ENCODE measurements at places on chromosomes 1 and 21.

- peaks cover 13% of the 10 kb centered on the region for H3K4me1 ChIP-seq
- H3K4me3 ChIP-seq, result no peak overlapping the region
- no peaks in the 10 kb centered on the region for H3K36me3 ChIP-seq
These were observed 6.4 kb downstream of the RORC start for GRCh38 chr1:151825204-151825603.

GRCh38 chr1:13487143-13487868 lies 26.5 kb downstream of the LRRC38 start:
- H3K36me3 ChIP-seq, result no peaks in the 10 kb centered on the region
- H3K4me3 ChIP-seq, result no peak overlapping the region
- no peaks in the 10 kb centered on the region for H3K4me1 ChIP-seq
- H3K27ac ChIP-seq, result no peak overlapping the region

GRCh38 chr1:3645666-3646355 lies 4.1 kb downstream of the WRAP73 start:
- H3K27ac ChIP-seq, result no peak overlapping the region
- H3K36me3 ChIP-seq, result peaks cover 37% of the 10 kb centered on the region
- peaks cover 7% of the 10 kb centered on the region for H3K4me1 ChIP-seq
- H3K4me3 ChIP-seq, result no peak overlapping the region
- no peak for DNase-seq
- peaks cover 8% of the 10 kb centered on the region for H3K27me3 ChIP-seq

DNA sequence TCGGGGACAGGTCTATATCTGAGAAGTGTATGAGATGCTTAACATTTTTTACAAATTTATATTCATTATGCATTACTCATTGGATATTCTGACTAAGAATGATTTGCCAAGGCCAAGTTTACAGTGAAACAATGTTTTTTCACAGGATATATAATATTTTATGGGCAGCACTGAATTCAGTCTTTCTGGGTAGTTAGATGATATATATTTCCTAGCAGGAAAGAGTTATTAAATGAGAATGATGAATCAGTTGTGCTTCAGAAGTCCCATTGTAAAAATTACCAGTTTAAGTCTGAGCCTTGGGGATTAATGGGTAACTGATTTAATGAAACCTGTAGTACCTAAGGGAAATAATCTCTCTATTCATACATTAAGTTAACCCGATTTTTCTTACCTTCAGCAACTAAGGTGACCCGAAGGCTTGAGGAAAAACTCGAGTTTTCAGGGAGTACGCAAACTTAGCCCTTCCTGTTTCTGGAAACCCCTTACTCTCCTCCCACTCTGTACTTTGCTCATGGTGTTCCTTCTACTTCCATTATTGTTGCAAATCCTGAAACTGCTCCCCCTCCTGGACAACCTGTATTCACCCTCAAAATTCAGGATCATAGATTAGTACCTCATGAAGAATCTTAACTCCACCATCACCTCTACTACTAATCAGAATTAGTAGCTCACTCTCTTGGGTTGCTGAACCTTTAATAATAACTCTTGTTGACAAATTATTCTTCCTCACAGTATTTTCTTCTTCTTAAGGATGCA lies 135.1 kb downstream of the AK5 start:
- H3K27ac ChIP-seq, result no peak overlapping the region
- H3K4me1 ChIP-seq, result no peaks in the 10 kb centered on the region
- H3K27me3 ChIP-seq, result no peaks in the 10 kb centered on the region

- peaks cover 25% of the 10 kb centered on the region for H3K4me1 ChIP-seq
- no peaks in the 10 kb centered on the region for H3K36me3 ChIP-seq
- H3K4me3 ChIP-seq, result no peak overlapping the region
These were observed 4.9 kb upstream of the SHISA4 start for GRCh38 chr1:201883786-201884185.

DNA sequence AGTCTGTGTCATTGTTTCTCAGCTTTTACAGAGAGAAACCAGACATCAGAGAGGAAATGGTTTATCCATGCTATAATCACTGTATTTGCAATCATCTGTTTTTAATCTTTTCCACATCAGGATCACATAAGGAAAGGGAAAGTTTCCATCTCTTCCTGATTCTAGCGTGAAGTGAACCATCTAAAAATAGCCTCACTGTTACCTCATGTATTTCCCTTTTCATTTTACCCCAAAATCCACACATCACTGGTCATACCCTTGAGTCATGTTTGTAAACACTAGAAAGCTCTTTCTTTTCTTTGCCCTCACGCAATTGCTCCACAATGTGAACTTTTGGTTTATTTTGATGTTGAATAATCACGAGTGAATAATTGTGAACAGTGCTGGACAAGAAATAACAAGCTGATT lies 146.0 kb downstream of the PLA2G4A start:
- no peak overlapping the region for H3K4me3 ChIP-seq
- no peak for DNase-seq
- H3K36me3 ChIP-seq, result no peaks in the 10 kb centered on the region

DNA sequence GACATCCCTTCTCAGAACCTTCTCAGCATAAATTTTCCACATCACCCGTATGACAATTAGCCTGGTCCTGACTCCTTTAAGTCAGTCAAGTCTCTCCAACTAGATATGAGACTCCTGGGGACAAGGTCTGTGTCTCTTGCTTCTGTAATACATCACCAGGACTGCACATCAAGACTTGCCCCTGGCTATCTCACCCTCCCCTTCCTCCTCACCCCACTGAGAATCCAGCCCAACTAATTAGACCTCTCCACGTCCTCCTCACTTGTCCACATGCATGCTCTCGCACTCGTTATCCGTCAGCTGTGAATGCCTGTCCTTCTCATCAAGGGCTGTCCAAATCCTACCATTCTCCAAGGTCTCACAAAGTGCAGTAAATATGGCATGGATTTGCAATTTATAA lies 542.8 kb downstream of the PTPRU start:
- no peak for DNase-seq
- H3K4me1 ChIP-seq, result no peaks in the 10 kb centered on the region
- no peaks in the 10 kb centered on the region for H3K36me3 ChIP-seq

DNA sequence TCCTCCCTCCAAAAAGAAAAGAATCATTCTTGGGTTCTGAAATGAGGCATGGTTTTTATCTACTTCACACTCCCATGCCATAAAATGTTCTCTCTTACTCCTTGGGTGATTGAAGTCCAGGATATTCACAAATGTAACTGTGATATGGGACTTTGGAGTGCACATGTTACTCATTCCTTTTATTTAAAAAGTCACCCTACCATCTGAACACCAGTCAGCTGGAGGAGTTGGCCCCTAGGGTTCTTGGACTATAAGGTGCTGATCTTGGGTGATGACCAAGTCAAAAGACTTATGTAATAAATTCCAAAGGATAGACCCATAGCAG lies 128.4 kb downstream of the CLIC6 start:
- no peak overlapping the region for H3K4me3 ChIP-seq
- H3K27me3 ChIP-seq, result no peaks in the 10 kb centered on the region
- H3K27ac ChIP-seq, result peak overlapping the region; percentile 98
- H3K36me3 ChIP-seq, result peaks cover 86% of the 10 kb centered on the region
- no peak for DNase-seq

GRCh38 chr1:30315185-30315960 lies 408.0 kb downstream of the MATN1 start:
- no peak overlapping the region for H3K4me3 ChIP-seq
- no peak for DNase-seq
- peaks cover 11% of the 10 kb centered on the region for H3K27me3 ChIP-seq
- H3K27ac ChIP-seq, result no peak overlapping the region

GRCh38 chr1:61588736-61589672 lies 135.9 kb downstream of the TM2D1 start:
- H3K27me3 ChIP-seq, result no peaks in the 10 kb centered on the region
- H3K4me3 ChIP-seq, result no peak overlapping the region
- H3K4me1 ChIP-seq, result peaks cover 13% of the 10 kb centered on the region
- no peak overlapping the region for H3K27ac ChIP-seq
- DNase-seq, result no peak
- H3K36me3 ChIP-seq, result no peaks in the 10 kb centered on the region

DNA sequence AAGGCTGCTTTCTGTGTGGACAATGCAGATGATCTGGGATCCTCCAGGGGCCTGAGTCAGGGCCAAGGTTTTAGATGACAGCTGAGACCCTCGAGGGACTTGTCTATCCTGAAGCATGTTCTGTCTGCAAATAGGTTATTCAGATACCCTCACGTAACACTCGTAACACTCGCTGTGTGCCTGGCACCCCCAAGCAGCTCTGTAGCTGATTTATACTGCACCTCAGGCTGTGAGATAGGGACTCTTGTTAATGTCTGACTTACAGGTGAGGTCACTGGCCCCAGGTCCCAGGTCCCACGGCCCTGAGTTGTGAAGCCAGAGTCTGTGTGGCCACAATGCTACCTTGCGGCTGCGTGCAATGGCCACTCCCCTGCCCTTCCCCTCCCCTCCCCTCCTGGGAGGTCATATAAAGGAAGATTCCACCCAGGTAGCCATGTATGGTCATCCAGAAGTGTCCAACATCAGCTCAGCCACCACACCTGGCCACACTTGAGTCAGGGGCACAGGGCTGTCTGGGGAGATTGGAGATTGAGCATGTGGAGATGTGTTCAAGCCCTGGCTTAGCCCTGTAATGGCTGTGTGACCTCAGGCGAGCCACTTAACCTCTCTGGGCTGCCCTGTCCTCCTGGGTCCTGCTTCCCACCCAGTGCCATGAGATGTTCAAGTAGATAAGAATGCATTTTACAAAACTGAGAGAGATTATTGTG lies 687.7 kb downstream of the MATN1 start:
- H3K27ac ChIP-seq, result no peak overlapping the region
- H3K4me3 ChIP-seq, result no peak overlapping the region
- H3K36me3 ChIP-seq, result no peaks in the 10 kb centered on the region
- no peak for DNase-seq
- no peaks in the 10 kb centered on the region for H3K4me1 ChIP-seq

GRCh38 chr1:158177700-158178450 lies 2.8 kb upstream of the CD1D start:
- H3K27me3 ChIP-seq, result no peaks in the 10 kb centered on the region

DNA sequence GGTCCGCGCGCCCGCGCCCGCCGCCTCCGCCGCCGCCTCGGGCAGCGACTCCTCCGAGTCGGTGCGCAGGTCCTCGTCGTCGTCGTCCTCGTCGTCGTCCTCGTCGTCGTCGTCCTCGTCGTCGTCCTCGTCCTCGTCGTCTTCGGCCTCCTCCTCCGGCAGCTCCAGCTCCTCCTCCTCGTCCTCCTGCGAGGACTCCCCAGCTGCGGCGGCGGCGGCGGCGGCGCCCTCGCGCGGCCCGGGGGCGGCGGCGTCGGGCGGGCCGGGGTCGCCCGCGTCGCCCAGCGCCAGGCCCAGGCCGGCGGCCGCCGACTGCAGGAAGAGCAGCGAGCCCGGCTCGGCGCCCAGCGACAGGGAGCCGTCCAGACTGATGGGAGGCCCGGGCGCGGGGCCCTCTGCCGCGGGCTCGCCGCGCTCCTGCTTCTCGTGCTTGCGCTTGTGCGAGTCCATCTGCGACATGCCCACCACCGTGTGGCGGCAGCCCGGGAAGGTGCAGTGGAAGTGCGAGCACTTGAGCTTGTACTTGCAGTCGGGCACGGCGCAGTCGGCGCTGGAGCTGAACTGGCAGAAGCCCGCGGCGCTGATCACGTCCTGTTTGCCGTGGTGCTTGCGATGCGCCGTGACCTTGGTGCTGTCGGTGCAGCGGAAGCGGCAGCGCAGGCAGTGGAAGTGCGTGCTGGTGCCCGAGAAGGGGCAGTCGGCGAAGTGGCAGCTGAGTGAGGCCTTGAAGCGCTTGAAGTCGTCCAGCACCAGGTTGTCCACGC lies 157.3 kb downstream of the CASZ1 start:
- H3K4me1 ChIP-seq, result peaks cover 35% of the 10 kb centered on the region
- no peak overlapping the region for H3K4me3 ChIP-seq
- H3K27ac ChIP-seq, result no peak overlapping the region
- no peaks in the 10 kb centered on the region for H3K27me3 ChIP-seq

DNA sequence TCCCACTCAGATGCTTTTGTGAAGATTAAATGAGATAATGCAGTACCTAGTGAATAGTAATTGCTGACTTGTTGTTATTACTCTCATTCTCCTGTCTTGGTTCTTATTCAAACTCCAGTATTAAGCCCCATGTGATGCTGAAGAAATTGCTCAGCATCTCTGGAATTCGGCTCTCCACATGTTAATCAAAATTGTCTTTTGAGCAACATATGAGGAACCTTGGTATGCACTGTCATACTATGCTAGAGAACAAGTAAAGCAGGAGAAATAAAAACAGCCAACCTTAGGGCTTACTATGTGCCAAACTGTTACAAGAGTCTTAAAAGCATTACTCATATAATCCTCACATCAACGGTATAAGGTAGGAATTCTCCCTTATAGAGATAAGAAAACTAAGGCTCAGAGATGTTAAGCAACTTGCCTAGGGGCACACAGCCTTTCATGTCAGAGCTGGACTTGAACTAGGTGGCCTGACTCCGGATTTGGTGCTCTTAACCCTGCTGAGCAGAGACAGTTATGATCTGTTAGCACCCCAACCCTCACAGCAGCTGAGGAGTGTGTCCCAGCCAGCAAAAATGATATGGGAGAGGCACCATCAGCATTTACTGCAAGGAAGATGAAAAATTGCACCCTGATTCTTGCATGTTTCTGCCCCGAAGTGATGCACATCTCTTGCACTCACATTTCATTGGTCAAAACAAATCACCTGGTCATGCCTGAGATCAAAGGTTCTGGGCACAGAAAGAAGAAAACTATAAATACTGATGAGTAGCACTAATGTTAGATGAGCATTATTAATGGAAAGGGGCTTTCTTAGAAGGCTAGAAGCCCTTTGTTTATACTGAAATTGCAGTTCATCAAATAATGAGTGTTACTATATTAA lies 102.3 kb downstream of the OMA1 start:
- DNase-seq, result no peak
- H3K27me3 ChIP-seq, result no peaks in the 10 kb centered on the region
- H3K36me3 ChIP-seq, result no peaks in the 10 kb centered on the region
- no peak overlapping the region for H3K27ac ChIP-seq
- H3K4me1 ChIP-seq, result no peaks in the 10 kb centered on the region
- H3K4me3 ChIP-seq, result no peak overlapping the region

DNA sequence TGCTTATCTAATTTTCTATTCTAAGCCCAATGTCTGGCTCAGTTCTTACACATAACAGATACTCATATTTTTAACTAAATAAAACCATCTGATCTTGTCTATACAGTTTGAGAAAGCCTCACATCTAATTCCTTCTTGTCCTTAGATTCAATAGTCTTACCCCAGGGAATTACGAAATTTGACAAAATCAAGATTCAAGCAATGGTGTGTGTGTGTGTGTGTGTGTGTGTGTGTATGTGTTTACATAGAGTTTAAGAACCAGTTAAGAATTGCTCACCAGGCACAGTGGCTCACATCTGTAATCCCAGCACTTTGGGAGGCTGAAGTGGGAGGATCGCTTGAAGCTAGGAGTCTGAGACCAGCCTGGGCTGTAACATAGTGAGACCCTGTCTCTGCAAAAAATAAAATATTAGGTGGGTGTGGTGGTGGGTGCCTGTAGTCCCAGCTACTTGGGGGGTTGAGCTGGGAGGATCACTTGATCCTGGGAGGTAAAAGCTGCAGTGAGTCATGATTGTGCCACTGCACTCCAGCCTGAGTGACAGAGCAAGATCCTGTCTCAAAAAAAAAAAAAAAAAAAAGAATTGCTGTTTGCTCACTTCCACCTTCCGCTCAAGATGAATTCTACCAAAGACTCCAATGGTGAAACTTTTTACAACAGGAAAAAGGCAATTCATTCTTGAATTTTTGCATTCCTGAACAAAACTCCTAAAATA lies 6.2 kb downstream of the WDR64 start:
- H3K36me3 ChIP-seq, result no peaks in the 10 kb centered on the region
- no peak for DNase-seq
- no peak overlapping the region for H3K27ac ChIP-seq
- H3K4me3 ChIP-seq, result no peak overlapping the region
- no peaks in the 10 kb centered on the region for H3K4me1 ChIP-seq

- DNase-seq, result no peak
- H3K27ac ChIP-seq, result no peak overlapping the region
- H3K4me1 ChIP-seq, result no peaks in the 10 kb centered on the region
- no peak overlapping the region for H3K4me3 ChIP-seq
- no peaks in the 10 kb centered on the region for H3K36me3 ChIP-seq
These were observed 51.5 kb downstream of the IGSF5 start for GRCh38 chr21:39796466-39796865.
